ENCODE measurements at places on chromosomes 16 and 17.
A peak's percentile ranks its signal among the peaks of the same experiment; 100 is the strongest.

GRCh38 chr17:82006468-82007227 lies 16.0 kb downstream of the CENPX start:
- no peak for DNase-seq

DNA sequence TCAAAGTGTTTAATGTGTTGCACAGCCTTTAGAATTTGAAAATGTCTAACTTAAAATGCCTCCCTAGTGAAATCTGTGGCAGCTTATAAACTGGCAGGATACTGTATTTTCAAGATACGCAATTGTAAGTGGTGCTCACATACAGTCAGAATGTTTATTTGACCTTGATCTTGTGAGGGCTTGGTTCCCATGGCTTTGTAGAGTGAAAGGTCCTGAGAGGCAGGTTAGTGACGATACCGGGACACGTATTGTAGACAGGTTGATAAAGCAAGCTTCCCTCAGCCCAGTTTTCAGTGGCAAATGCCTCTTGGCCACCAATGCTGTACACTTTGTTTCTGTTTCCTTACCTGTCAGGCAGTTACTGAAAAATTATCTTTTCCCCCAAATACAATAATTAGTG lies 426.6 kb downstream of the MAF start:
- no peak for DNase-seq

- no peak for DNase-seq
Observed at GRCh38 chr17:19513897-19514488, 19.7 kb upstream of the SLC47A1 start.

DNA sequence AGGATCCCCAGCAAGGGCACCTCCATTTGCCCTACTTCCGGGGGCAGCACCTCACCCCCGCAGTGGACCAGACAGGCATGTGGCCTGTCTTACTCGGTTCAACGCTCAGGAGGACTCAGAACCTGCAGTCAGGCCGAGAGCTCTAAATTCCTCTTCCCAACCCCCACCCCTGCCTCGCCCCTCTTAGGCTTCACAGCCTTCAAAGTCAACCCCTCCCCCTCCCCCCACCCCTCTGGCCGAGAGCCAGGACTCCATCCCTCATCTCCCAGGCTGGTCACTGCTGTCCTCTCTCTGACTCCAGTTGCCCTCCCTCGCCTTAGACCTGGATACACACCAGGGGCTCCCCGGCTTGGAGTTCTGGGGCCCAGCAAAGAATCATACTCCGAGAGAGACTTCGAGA lies 8.1 kb upstream of the HS3ST6 start:
- no peak for DNase-seq

DNA sequence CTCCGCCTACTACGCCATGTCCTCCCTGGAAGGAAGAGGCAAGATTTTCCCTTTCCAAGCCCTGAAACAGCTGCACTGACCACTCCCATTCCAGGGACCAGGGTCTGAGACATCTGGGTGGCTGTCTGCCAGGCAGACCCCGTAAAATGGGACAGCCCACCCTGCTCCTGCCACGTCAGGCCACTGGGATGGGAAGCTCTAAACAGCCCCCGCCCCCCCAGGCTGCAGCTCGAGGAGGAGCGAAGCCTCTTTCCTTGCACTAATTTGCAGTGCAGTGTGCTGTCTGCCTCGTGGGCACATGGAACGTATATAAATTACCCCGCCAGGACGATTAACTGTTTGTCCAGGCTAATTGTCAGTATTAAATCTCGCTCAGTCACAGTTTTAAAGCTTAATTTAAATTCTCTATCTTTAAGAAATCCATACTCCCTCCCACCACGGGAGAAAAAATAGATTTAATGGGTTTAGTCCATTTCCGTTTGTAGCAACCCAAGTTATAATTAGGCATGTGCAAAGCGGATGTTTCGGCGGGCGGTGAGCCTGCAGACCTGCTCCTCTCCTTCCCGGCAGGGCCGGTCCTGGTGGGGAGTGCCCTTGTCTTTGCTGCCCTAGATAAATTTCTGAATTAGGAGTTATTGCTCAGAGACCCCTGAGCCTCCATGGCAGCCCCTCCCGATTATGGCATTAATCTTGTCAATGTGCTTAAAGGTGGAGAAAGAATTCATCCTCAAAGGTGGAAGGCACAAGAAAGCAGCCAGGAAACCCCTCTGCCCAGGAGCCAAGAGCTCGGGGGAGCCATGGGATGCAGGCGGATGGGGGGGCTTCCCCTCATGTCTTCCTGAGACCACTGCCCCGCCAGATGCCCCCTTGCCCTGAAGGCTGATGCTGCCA lies 268.0 kb upstream of the TNRC6C start:
- DNase-seq: peak; percentile 53

- DNase-seq: no peak
Observed at GRCh38 chr17:8905331-8905730, 37.9 kb upstream of the PIK3R6 start.

GRCh38 chr17:63378411-63379375 lies 67.4 kb downstream of the CYB561 start:
- no peak for DNase-seq

GRCh38 chr16:4904942-4905615 lies 31.9 kb downstream of the PPL start:
- no peak for DNase-seq

DNA sequence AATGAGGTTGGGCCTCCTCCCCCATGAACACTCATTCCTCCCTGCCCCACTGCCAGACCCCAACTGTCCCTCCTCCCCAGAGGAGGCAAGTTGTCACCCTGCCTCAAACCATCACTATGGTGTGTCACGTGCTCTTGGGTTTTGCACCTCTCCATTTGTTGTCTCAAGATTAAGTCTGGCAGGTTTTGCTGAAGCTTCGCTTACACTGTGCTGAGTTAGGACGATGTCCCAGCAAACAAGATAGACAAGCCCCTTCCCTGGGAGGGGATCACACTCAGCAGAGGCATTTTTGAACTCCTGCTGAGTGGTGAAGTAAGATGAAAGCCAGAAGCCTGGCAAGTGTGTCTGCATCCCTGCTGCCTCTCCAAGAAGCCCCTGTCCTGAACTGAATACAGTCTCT lies 78.3 kb downstream of the CBLN1 start:
- DNase-seq: no peak
